ENCODE measurements at places on chromosomes 12 and 14.

DNA sequence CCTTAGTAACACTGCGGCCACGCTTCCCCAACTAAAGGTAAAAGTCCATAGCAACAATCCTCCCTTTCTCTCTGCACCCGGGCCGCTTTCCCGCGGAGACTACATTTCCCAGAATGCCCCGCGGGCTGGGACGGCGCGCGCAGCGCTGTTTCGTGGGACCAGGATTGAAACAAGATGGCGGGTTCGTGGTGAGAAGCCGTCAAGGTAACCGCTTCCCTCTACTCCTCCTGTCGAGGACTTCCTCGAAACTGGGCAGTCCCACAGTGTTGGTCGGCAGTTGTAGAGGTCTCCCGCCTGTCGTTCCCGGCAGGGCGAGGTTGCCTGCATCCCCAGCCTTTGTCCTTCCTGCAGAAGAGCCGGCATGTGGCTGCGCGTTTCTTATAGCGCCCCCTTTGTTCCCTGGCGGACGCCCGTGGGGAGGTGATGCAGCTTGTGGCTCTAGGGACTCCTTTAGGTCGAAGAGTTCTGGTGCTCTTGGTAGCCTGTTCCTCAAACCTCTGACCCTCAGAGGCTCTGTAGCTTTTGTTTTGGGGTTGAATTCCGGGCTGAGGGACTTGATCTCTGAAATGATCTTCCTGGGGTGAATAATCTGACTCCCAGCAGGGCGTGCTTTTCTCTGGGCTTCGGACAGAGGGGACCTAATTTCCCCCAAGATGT lies at the start of gene MRPL42:
MRPL42 (plus strand) TSS at position 164 of the 657 bp plus-strand sequence. CDS start 1,772 bp downstream, outside the sequence.
- DNase-seq, result peak; percentile 98

- no peak for DNase-seq
Measured at GRCh38 chr14:101354726-101355125, 206.6 kb upstream of the DIO3 start.

DNA sequence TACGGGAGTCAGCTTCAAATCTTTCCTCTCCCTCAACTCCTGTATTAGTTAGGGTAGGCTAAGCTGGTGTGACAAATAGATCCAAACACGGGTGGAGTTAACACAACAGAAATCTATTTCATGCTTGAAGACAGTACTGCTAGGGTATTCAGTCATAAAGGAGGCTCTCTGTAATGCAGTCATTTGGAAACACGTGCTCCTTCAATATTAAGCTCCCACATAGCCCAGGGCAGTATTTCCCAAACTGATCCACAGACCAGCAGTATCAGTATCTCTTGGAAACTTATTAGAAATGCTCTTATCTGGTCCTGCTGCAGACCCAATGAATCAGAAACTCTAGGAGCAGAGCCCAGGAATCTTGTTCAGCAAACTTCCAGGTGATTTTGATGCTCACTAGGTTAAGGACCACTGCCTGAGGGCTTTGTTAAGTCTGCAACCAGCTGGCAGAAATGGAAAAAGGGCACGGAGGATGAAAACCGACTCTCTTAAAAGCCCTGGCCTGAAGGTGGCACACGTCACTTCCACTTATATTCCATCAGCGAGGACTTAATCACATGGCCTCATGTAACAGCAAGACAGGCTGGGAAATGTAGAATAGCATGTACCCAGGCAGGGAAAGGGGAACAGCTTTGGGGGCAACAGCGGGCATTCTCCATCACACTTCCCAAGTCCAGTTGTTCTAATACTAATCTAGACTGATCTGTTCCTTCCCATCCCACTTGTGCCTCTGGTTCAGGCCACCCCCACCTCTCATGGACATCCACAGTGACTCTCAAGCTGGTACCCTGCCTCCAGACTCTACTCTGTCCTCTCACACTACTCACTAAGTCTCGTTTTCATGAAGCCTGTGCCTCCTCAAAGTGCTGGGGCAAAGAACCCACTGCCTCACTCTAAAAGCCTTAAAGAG lies 38.2 kb upstream of the RIC8B start:
- no peak for DNase-seq

DNA sequence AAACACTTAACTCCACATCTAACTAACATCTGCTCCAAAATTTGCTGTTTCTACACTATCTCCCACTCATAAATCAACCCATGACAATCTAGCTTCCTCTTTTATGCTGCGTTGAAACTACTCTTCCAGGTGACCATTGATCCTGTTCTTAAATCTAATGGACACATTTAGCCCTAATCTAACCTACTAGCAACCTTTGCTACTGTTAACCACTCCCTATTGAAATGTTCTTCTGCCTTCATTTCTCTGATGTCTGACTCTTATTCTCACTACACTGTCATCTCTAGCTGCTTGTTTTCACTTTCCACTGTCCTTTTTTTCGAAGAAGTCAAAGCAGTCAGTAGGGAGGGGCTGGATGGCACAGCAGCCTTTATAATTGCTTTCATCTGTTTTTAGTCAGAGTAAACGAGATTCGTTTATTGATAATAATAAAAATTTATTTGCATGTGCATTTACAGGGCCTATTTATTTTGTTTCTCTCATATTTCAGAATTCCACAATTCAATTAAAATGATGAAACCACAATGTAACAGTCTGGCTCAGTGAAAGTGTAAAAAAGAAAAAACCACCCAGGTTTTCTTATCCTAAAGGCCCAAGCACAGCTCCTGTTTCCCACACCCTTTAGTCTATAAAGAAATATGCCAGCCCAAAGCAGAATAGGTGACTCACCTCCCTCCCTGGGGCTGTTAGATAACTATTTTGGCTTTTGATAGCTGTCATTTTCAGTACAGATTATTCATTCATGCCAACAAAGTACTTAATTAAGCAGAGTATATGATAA lies 44.9 kb downstream of the ATP2B1 start:
- DNase-seq, result no peak

DNA sequence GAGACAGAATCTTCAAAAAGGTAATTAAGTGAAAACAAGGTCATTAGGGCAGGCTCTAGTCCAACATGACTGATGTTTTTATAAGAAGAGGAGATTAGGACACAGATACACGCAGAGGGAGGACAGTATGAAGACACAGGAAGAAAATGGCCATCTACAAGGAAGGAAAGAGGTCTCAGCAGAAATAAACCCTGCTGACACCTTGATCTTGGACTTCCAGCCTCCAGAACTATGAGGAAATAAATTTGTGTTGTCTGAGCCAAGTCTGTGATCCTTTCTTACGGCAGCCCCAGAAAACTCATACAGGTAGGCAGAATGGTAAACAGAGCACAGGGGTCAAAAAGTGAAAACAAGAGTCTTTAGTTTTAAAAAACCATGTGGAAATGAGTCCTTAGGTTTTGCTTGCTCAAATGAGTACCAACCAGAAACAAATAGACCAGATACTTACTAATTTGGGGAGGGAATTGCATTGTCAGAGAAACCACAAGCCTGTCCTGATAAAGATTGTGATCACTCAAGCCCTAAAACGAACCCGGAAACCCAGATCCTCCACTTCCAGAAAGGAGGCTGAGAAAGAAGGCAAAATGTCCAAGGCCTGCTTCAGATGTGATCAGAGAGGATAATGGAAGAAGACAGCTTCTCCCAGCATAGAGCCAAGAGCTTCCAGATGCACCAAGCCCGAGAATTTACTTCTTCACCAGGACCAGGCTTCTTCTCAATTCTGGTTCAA lies 93.9 kb downstream of the DUSP6 start:
- no peak for DNase-seq
